ENCODE measurements at places on chromosomes 12 and 14.

- DNase-seq, result peak; percentile 28
Measured at GRCh38 chr12:104578453-104578852, 121.7 kb downstream of the CHST11 start.

- DNase-seq, result peak; percentile 9
Measured at GRCh38 chr14:34536951-34537676, 2.4 kb downstream of the EAPP start.

DNA sequence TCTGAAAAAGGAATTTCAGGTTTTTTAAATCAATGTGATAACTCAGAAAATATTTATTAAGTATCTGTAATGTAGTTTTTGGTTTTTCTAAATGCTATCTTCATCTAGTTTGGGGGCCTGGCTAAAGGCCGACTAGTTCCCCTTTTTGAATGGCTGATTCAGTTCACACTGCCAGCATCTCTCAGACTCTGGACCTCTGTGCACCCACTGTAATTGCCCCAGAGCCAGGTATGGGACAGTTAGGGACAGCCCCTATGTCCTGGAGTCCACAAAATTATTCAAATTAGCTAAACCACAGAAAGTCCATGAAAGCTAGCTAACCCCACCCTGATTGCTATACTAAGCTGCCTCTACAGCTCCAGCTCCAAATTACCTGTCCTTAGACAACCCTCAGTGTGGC is 49.1 kb upstream of the RGS6 start:
- no peak for DNase-seq

DNA sequence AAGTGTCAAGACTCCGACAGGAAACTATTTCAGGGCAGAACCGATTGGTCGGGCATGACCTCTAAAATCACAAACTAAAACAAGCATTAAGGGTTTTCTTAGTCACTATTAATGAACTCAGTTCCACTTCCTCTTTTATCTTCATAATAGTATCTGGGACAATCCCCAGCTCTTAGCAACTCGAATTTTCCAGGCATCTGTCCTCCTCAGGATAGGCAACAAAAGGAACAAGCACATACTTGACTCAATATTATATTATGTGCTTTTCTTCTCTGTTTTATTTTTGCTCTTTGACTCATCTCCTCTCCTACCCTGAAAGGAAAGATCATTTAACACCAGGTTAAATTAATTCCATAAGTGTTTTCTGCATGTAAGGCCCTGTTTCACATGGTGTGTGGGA is 638.3 kb upstream of the TBX3 start:
- DNase-seq, result no peak

- no peak for DNase-seq
Measured at GRCh38 chr12:65313719-65314317, 35.3 kb downstream of the MSRB3 start.

GRCh38 chr12:75823475-75823874 is 208.1 kb downstream of the PHLDA1 start:
- DNase-seq, result no peak

DNA sequence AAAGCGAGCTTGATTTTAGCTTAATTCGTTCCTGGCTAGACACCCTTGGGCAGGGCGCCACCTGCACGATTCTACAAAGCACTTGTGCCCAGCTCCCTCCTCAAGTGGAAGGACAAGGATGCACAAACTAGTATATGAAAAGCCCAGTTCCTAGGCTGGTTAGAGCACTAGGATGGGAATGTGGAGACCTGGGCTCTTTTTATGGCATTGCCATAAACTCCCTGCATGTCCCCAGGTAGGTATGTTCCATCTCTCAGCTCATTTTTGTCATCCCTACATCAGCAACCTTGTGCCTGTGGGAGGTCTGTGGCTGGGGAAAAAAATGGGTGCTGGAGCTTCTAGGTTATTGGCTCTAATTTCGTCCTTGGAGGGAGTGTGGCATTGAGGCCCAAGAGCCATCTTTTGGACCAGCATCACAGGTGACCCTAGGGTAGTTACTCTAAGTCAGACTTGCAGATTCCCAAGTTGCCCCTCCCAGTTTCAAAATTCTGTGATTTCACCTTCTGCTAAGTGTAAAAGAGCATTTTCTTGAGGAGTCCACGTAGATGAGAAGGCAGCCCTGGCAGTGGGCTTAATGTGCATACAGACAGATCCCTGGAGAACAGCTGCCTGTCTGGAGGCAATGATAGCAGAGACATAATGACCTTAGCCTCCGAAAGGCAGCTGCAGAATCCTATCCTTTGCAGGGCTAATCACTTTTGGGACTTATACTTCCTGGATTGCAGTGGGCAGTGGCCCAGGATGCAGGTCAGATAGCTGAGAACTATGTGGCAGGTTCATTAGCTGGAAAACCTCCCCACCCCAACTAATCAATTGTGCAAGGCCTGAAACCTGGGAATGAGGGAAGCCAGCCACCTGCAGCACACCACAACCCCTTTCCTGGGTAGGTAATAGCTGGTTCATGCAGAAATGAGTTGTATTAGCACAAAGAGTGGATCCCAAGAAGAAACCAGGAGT is 47.6 kb upstream of the BDKRB2 start:
- DNase-seq, result no peak

DNA sequence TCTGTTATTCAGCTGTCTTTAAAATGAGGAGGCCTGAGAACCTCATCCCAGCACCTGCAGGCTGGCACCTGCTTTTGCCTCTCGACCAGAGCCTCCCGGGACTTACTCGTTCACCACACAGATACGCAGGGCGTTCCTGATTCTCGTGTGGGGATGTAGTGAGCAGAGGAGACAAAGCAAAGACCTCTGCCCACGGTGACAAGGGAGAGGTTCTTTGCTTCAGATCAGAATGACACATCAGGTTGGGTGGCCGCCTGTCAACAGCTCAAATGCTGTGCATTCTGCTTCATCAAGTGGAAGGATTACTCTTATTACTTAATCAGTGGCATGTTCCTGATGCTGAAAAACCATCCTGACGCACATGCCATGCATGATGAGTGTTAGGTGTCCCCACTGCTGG is 24.4 kb downstream of the DEGS2 start:
- no peak for DNase-seq

GRCh38 chr12:90548595-90548994 is 406.4 kb downstream of the CCER1 start:
- DNase-seq, result no peak

DNA sequence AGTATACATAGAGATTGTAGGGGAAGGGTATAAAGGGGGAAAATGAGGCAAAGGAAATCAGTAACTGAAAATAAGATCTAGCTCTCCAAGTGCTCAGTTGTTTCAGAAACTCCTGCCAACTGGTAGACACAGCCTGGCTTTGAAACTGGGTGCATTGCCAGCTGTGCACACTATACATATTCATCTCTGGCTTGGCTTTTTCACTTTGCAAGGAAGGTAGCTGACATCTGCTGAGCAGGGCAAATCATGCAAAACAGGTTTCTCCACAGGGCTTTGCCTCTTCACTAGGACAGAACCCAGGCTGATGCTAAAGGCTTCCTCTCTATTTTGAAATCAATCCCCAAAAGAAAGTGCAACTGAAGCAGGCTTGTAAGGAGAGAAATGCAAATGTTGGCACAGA is 101.5 kb downstream of the HELB start:
- no peak for DNase-seq

DNA sequence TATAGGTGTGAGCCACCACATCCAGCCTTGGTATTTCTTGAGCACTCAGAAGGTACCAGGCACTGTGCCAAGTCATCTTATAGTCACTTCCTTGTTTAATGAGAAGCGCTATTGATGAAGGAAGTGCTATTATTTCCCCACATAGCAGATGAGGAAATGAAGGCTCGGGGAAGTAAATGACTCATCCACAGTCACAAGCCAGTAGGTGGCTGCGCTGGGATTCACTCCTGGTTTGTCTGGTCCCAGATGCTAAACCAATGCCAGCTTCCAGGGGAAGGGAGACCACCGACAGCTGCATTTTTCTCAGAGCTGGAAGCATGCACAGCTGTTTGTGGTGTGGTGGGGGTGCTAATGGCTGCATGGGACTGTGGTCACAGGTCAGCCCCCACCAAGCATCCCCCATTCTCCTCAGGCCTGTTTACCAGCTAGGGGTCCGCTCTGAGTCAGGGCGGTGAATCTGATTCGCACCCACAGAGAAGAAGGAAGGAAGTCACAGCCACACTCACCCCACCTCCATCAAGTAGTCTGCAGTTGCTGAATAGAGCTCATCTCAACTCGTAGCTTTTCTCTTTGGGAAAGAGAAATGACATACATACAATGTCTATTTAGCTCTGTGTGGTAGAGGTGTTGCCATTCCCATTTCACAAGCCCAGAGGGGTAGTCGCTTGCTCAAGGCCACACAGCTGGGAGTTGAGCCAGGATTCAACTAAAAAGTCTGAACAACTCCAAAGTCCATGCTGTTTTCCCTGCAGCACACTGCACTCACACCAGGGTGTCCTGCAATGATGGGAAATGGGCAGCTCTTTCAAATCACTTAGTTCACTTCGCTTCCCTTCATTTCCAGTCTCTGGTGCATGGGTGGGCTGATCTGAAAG is 6.3 kb upstream of the LTBP2 start:
- DNase-seq, result no peak

- no peak for DNase-seq
Measured at GRCh38 chr14:22865424-22866405, 5.8 kb upstream of the LRP10 start.

GRCh38 chr12:65740506-65740872 is 83.8 kb upstream of the HMGA2 start:
- no peak for DNase-seq

- DNase-seq, result no peak
Measured at GRCh38 chr12:69330475-69331473, 17.4 kb upstream of the LYZ start.

GRCh38 chr12:69106482-69107118 is 132.8 kb upstream of the CPSF6 start:
- no peak for DNase-seq

GRCh38 chr12:121050725-121051124 is 11.7 kb upstream of the OASL start:
- DNase-seq, result no peak

DNA sequence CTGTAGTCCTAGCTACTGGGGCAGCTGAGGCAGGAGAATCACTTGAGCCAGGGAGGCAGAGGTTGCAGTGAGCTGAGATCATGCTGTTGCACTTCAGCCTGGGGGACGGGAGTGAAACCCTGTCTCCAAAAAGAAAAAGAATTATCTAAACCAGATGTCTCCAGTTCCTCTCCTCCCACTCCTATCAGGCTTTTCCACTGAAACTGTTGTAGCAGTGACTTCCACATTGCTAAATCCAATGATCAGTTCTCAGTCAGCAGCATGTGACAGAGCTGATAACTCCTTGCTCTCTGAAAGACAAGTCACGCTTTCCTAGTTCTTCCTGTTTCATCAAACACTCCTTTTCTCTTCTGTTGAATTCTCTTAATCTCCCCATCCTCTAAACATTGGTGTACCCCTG is 8.6 kb downstream of the SLC38A6 start:
- peak; percentile 30 for DNase-seq

DNA sequence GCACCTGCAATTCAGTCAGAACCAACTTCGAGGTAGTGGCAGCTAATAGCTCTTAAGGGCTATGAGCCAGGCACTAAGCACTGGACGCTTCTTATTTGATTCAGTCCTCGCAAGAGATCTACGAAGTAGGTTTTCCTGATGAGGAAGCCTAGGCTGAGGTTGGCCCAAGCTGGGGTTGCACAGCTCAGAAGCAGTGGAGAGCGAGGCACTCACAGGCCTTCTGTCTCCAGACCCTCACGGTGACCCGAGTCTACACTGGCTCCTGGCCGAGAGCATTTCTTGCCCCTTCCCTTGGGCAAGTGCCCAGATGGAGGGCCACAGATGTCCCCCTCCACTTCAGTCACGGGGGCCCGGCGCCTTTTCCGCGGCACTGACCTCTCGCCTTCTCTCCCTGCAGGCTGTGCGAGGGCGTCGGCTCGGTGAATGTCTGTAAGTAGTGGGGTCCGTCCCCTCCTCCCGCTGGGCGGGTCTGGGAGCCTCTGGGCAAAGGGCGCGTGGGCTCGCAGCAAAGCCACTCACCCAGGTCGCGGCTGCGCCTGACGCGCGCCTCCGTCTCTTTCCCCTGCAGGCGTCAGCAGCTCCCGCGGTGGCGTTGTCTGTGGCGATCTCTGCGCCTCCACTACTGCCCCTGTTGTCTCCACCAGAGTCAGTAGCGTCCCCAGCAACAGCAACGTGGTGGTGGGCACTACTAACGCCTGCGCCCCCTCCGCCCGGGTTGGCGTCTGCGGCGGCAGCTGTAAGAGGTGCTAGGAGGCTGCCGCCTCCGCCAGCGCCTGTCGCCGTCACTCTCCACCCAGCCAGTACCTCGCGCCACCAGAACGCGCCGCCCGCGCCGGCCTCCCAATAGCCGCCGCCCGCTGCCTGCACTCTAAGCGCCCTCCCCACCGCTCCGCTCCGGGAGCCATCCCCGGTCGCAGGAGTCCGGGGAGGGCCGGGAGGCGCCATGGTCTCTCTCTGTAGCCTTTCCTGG is 13.1 kb downstream of the KRT83 start:
- no peak for DNase-seq

- DNase-seq, result no peak
Measured at GRCh38 chr14:72557671-72558070, 336.2 kb downstream of the DPF3 start.

DNA sequence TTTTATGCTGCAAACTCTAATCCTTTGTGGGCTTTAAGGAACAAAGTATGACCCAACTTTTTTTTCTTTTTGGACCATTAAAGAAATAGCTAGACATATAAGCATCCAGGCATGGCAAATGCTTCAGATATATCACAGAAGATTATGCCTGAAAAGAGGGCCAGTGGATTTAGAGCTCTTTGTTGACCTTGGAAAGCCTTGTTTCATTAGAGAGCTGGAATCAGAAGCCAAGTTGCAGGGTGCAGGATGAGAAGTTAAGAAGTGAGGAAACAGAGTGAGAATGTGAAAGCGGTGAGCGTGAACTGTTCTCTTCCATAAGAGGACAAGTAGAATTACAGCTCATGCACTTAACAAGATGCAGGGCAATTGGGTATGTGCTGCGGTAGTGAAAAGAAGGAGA is 373.7 kb downstream of the SYT1 start:
- DNase-seq, result no peak

DNA sequence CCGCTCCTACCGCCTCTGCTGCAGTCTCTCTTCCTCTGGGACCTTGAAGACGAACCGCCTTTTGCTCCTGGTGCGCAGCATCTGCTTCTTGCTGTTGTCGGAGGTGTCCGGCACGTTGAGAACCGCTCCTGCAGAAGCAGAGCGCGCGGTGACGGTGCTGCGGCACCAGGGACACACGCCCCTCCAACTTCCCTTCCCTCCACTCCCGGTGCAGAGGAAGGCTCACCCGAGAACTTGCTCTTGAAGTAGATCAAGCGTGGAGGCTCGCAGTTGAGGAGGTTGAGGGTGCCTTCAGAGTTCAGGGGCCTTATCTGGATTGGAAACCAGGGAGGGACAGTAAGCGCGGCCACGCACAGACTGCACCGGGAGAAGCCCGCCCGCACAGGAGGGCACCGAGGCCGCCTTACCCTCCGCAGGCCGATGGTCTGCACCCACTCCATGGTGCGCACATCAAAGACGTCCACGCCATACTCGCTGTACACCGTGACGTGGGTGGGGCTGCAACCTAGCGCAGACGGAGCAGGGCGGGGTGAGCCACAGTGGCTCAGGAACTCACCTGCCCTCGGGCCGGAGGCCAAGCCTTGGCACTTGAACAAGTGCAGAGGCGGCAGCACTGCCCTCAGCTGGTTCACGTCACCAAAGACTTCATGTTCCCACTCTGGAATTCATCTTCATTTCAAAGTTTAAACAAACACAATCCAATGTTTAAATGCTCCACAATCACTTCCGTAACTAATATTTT is 17.5 kb downstream of the AMN start:
- DNase-seq, result no peak

Measured in BJ (cell line).